Thoracic aorta (tissue), 2 donors: ENCODE measurements at places on chromosomes 4 and X.

GRCh38 chrX:94830717-94831116, 1156.7 kb downstream of the FAM133A start:
- no peak overlapping the region for H3K27ac ChIP-seq

GRCh38 chr4:73593631-73594241, 26.5 kb downstream of the RASSF6 start:
- no peaks in the 10 kb centered on the region for H3K36me3 ChIP-seq
- H3K4me1 ChIP-seq, result no peaks in the 10 kb centered on the region
- DNase-seq, result no peak

DNA sequence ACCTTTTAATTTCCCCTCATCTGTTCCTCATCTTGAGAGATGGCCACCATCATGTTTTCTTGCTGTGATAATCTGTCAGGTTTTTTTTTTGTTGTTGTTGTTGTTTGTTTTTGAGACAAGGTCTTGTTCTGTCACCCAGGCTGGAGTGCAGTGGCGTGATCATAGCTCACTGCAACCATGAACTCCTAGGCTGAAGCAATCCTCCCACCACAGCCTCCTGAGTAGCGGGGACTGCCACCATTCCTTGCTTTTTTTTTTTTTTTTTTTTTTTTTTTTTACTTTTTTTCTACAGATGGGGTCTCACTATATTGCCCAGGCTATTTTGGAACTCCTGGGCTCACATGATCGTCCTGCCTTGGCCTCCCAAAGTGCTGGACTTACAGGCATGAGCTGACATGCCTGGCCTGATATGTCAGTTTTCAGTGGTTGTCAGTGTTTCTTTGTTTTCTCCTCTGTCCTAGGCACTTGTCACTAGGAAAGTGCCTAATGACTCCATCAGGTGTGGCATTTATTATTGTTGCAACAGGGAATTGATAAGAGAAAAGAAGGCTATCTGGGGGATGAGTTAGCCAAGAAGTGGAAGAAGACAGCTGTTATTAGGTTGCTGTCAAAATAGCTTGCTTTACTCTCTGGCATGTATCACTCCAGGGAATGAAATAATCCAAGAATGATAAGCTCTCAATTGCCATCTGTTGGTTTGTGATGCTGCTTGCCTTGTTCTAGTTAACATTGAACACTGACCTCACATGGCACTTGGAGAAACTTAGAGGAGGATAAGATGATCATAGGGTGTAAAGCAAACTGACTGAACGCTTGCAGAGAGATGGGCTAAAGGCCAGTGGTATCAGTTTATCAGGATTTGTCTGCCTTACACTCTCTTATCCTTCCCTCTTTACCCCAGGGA, 41.7 kb downstream of the TMEM164 start:
- H3K36me3 ChIP-seq, result no peaks in the 10 kb centered on the region
- no peak overlapping the region for H3K27ac ChIP-seq
- no peaks in the 10 kb centered on the region for H3K27me3 ChIP-seq
- DNase-seq, result no peak
- H3K4me3 ChIP-seq, result no peak overlapping the region
- H3K4me1 ChIP-seq, result no peaks in the 10 kb centered on the region

DNA sequence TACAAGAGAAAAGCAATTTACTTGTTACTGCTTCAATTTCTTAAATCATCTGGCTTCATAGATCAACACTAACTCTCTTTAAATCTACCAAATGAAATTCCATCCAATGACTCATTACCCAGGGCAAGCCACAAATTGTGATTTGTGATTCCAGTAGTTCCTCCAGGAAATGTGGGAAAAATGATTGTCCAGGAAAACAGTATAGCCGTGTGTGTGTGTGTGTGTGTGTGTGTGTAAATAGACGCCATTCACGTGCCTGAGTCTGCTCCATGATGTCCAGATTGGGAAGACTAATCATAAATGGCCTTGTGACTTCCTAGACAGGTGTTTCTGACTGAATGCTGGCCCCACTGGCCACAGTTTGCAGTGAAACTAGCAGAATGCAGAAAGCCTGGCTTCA, 121.3 kb downstream of the HS6ST2 start:
- no peak overlapping the region for H3K4me3 ChIP-seq
- DNase-seq, result no peak
- no peaks in the 10 kb centered on the region for H3K27me3 ChIP-seq
- H3K27ac ChIP-seq, result no peak overlapping the region
- H3K4me1 ChIP-seq, result no peaks in the 10 kb centered on the region
